Thymus (tissue), 14 donors: ENCODE measurements at places on chromosomes 11 and 22. TPM values are rescaled to one million over a fixed set of nuclear protein-coding genes. Genes with fewer than 3 reads are reported as not detected.

GRCh38 chr22:45441138-45441537, 27.6 kb downstream of the RIBC2 start:
- no peak for DNase-seq
- no peak overlapping the region for H3K4me3 ChIP-seq
- H3K27ac ChIP-seq = no peak overlapping the region
- H3K4me1 ChIP-seq = no peaks in the 10 kb centered on the region
- H3K27me3 ChIP-seq = no peaks in the 10 kb centered on the region

ABCC8 gene
- total RNA-seq = 0.42 TPM

- DNase-seq = peak; percentile 83
- peaks cover 23% of the 10 kb centered on the region for H3K4me1 ChIP-seq
- no peak overlapping the region for H3K27ac ChIP-seq
- no peak overlapping the region for H3K4me3 ChIP-seq
These were observed 22.0 kb downstream of the RHBDD3 start for GRCh38 chr22:29245626-29246385.

- no peak overlapping the region for H3K27ac ChIP-seq
These were observed 333.9 kb upstream of the KIRREL3 start for GRCh38 chr11:127334466-127334865.

DNA sequence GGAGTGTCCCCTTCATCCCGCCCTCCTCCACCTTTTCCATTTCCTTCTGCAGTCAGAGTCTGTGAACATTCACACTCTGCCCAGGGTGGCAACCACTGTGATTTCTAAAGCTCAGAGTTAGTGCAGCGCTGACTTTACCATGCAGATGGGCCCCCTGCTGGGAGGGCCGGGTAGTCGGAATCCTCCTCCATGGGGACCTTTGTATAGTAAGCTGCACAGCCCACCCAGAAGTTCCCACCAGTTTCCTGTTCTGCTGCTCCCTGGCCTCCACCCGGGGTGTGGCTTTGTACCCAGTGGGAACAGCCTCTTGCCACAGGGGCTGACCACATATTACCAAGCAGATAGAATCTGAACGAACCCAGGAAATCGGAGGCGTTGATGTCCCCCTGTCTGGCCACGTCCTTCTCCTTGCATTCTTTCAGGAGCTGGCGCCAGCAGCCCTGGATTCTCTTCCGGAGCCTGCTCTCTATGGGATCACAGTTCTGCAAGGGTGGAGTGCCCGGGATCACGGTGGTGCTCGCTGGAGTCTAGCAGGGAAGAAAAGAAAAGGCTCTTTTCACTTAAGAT, 125.3 kb downstream of the MPPED1 start:
- no peak for DNase-seq
- H3K4me1 ChIP-seq = no peaks in the 10 kb centered on the region
- no peaks in the 10 kb centered on the region for H3K27me3 ChIP-seq
- no peak overlapping the region for H3K4me3 ChIP-seq
- H3K27ac ChIP-seq = no peak overlapping the region

HTR3A gene
- total RNA-seq = 0.52 TPM
